NCI-H2081 (cell line): ENCODE measurements at places on chromosomes 7 and 10.
A peak's percentile ranks its signal among the peaks of the same experiment; 100 is the strongest.

- DNase-seq, result no peak
These were observed 175.8 kb upstream of the SORCS1 start for GRCh38 chr10:107340326-107340725.

DNA sequence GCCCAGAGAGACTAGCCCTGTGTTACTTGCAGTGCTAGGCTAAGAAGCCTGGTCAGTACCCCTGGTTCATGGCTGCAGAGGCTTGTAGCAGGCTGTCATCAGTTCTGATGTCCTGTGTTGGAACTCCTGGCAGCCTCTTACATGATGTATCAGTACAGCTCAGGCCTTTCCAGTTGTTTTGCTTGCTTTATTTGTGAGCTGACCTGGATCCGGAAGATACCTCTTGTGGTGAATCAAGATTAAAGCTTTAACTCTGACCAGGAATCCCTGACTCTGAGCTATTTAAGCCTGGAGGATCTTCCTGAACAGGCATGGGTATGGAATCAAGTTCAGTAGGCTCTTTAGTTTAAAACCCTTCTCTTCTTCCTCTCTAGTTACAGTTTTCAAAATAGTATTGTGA lies 4.4 kb downstream of the STARD3NL start:
- no peak for DNase-seq

DNA sequence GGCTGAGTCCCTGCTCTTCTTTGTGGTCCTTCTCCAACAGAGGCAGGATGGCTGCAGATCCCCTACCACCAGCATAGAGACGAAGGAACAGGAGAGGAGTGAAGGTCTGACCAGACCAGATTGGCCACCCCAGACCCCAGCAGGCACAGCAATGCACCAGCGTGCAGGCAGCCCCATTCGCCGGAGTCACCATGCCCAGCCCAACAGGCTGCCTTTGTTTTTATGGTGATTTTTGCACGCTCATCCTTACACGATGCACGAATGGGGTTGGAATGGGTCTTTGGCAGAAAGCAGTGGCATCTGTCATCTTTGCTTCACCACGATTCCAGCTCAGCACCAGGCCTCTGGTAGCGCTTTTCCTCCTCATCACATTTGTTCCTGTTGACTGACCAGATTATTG lies 427.6 kb downstream of the INHBA start:
- no peak for DNase-seq

DNA sequence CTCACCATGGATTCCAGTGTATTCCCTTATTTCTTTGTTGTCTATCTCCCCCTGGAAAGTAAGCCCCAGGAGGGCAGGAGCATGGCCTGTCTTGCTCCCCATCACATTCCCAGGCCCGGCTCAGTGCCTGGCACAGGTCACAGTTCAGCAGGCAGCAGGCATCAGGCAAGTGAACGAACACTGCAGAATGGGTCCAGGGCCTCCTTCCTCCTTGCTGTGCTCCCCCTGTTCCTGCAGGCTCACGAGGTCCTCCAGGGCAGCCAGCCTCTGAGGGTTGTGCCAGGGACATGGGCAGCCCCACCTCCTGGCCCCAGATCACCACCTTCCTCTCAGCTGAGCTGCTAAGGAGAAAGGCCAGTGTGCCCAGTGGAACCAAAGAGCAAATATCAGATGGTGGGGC lies 41.8 kb downstream of the PDLIM1 start:
- no peak for DNase-seq

- no peak for DNase-seq
These were observed 59.4 kb upstream of the CDK1 start for GRCh38 chr10:60718886-60719285.

- DNase-seq, result peak; percentile 78
These were observed 615 bp upstream of the CNTNAP2 start for GRCh38 chr7:146115851-146116520.

DNA sequence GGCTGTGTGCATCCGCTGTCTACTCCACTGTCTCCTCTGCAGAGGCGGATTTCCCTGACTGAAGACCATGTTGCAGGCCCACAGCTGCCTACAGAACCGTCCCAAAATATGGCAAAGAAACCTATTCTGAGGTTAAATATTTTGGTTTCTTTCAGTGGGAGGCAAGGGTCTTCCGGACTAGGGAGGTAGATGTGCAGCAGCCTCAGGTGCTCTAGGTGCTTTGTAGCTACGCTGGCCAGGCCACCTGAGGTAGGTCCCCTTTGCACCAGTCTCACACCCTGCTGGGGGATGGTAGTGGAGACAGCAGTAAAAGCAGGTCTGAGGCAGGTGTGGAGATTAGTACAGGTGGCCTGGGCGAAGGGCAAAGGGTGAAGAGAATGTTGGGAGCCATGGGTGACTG lies 8.2 kb upstream of the PILRB start:
- no peak for DNase-seq

DNA sequence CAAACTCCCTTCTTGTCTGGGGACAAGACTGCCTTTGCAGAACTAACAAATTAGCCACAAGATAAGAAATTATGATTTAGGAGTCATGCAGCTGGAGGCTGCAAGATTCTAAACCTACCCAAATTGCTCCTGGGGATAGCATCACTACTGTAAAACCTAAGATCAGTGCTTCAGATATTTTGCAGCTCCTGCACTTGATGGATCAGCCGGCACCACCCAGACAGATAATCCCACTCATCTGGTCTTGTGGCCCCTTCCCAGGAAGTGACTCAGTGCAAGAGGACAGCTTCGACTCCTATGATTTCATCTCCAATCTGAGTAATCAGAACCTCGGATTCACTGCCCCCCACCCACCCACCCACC lies 181.9 kb downstream of the AKR1D1 start:
- no peak for DNase-seq

DNA sequence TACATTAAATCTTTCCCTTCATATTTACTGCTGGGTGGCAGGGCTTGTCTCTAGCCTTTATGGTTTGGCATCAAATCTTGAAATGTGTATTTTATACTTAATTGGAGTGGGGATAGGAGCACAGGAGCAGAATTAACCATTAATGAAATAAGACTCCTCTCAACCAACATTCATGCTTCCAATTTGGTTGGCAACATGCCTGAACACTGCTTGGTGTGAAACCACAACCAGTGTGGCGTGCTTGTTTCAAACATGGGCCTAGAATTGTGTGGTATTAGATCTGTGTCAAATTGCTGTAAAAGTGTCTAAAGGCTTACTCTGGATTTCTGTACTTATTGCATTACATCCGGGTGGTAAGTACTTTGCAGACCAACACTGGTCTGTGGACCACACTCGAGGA lies 25.1 kb upstream of the VPS41 start:
- DNase-seq, result no peak
